ENCODE measurements at places on chromosomes 2 and 18. TPM values are rescaled to one million over a fixed set of nuclear protein-coding genes. Genes with fewer than 3 reads are reported as not detected.
A peak's percentile ranks its signal among the peaks of the same experiment; 100 is the strongest.

DNA sequence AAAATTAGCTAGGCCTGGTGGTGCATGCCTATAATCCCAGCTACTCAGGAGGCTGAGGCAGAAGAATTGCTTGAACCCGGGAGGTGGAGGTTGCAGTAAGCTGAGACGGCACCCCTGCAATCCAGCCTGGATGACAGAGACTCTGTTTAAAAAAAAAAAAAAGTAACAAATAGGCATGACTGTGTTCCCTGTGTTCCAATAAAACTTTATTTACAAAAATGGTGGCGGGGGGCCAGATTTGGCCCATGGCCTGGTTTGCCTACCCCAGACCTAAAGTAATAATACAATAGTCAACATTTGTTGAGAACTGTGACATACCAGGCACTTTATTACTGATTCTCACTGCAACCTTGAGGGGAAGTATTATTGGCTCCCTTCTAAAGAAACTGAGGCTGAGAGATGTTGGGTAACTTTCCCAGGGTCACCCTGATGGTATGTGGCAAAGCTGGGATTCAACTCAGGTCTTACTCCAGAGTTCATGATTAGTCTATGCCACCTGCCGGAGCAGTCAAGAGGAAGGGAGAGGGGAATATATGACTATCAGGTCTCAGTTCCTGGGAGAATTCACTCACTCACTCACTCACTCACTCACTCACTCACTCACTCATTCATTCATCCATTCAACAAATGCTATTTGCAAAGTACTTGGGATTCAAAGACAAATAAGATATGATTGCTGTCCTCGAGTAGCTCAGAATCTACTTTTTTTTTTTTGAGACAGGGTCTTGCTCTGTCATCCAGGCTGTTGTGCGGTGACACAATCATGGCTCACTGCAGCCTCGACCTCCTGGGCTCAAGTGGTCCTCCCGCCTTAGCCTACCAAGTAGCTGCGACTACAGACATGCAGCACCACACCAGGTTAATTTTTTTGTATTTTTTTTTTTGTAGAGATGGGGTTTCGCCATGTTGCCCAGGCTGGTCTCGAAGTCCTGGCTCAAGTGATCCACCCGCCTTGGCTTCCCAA, 14.3 kb upstream of the KCMF1 start:
- H3K4me3 ChIP-seq, result peak overlapping the region; percentile 64
- H3K27me3 ChIP-seq, result no peaks in the 10 kb centered on the region
- peaks cover 16% of the 10 kb centered on the region for H3K4me1 ChIP-seq

Gene GLI2
- total RNA-seq, result 59.3 TPM

DNA sequence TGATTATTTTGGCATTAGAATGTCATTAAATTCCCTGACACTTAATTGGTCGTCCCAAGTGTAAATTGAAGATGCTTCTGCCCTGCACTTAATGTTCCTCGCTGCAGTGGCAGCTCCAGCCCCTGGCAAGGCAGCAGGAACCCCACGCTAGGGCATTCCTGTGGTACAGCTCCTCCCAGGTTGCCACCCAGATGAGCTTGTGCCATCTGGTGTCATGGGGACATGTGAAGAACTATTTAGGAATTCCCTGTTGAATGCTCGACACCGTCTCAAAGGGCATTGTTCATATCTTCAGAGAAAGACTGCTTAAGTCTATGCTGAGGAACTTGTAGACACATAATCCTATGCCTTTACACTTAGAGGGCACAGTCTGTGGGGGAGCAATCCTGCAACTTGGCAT, 38.9 kb downstream of the BCL2L11 start:
- H3K4me1 ChIP-seq, result peaks cover 5% of the 10 kb centered on the region
- no peak overlapping the region for H3K27ac ChIP-seq
- DNase-seq, result no peak
- H3K4me3 ChIP-seq, result no peak overlapping the region
- no peaks in the 10 kb centered on the region for H3K27me3 ChIP-seq

GRCh38 chr18:8307960-8308359, 301.3 kb upstream of the RAB12 start:
- no peak overlapping the region for H3K4me3 ChIP-seq
- DNase-seq, result no peak
- H3K36me3 ChIP-seq, result peaks cover 5% of the 10 kb centered on the region
- peaks cover 6% of the 10 kb centered on the region for H3K4me1 ChIP-seq
- no peak overlapping the region for H3K27ac ChIP-seq
- H3K27me3 ChIP-seq, result no peaks in the 10 kb centered on the region

Gene FER1L5
- 1.2 TPM for total RNA-seq

DNA sequence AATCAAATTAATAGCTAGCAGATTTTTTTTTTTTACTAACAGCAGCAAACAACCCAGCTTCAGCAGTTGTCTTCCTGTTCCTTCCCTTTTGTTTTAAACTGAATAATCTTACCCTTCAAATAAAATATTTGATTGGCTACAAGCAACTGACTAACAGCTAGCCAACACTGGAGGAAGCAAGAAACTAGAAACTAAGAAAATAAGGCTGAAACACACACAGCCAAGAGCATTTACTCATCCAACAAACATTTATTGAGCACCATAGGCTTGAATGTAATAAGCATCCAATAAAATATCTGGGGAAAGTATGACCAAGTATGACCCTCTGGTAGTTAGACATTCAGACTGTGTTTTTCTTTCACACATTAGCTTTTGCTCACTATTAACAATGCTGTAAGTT, 189.2 kb downstream of the CD226 start:
- no peak for DNase-seq
- H3K27ac ChIP-seq, result peak overlapping the region; percentile 17
- peaks cover 8% of the 10 kb centered on the region for H3K4me1 ChIP-seq
- H3K27me3 ChIP-seq, result no peaks in the 10 kb centered on the region
- peaks cover 10% of the 10 kb centered on the region for H3K36me3 ChIP-seq

Gene ZBTB7C
- total RNA-seq, result 0.39 TPM

Gene PLGLB1
- 1.2 TPM for total RNA-seq

GRCh38 chr2:65722028-65722778, 289.8 kb upstream of the SPRED2 start:
- H3K27ac ChIP-seq, result no peak overlapping the region
- H3K4me1 ChIP-seq, result no peaks in the 10 kb centered on the region
- no peaks in the 10 kb centered on the region for H3K27me3 ChIP-seq
- no peak overlapping the region for H3K4me3 ChIP-seq
- peaks cover 3% of the 10 kb centered on the region for H3K36me3 ChIP-seq
- peak; percentile 64 for DNase-seq

Gene RBKS
- 2.3 TPM for total RNA-seq

DNA sequence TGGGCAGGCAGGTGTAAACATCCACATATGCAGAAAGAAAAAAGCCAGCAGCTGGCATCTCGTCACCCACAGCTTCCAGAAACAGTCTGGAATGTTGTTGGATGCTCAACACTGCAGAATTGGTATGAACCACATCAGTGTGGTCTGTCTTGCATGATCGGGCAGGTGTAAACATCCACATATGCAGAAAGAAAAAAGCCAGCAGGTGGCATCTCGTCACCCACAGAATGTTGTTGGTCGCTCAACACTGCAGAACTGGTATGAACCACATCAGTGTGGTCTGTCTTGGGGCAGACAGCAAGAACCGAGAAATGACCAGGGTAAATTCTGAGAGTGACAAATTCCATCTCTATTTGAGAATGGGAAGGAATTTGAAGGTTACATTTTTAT, 39.6 kb downstream of the DOCK10 start:
- H3K4me1 ChIP-seq, result no peaks in the 10 kb centered on the region
- no peaks in the 10 kb centered on the region for H3K36me3 ChIP-seq
- DNase-seq, result no peak
- H3K27ac ChIP-seq, result no peak overlapping the region
- H3K4me3 ChIP-seq, result no peak overlapping the region

DNA sequence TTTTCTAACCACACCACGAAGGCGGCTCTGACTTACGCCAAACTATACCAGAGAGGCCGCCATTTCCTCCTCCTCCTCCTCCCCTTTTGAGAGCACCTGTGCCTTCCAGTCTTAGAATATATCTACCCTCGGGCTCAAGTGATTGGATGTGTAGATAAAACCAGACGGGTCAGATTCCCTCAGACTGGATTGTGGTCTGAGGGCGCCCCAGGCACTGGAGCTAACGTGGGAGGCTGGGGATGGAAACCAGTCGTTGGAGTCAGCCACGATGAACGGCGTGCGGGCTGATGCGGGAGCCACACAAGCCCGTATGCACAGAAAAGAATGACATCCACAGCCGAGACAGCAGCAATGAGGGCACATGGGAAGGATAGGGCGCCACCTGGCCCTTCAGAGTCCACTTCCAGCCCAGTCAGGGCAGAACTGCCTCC, 12.3 kb upstream of the ODC1 start:
- H3K36me3 ChIP-seq, result no peaks in the 10 kb centered on the region
- no peak for DNase-seq
- no peaks in the 10 kb centered on the region for H3K4me1 ChIP-seq
- H3K4me3 ChIP-seq, result no peak overlapping the region
- no peak overlapping the region for H3K27ac ChIP-seq

Gene B3GNT7
- 42.2 TPM for total RNA-seq

DNA sequence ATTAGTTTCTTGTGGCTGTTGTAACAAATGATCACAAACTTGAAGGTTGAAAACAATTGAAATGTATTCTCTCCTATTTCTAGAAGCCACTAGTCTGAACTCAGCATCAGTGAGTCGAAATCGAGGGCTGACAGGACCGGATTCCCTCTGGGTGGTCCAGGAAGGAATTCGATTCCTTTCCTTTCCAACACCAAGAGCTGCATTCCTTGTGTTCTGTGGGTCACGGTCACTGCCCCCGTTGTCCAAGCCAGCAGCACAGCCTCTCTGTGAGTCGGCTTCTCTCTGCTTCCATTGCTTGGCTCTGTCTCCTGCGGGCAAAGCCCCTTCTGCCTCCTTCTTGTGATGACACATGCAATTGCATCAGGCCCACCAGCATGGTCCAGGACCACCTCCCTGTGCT, 67.3 kb downstream of the SMIM21 start:
- H3K27ac ChIP-seq, result no peak overlapping the region
- H3K4me3 ChIP-seq, result no peak overlapping the region
- H3K4me1 ChIP-seq, result no peaks in the 10 kb centered on the region
- H3K36me3 ChIP-seq, result peaks cover 9% of the 10 kb centered on the region
- no peaks in the 10 kb centered on the region for H3K27me3 ChIP-seq

GRCh38 chr2:175973373-175973772, 28.7 kb downstream of the LNPK start:
- no peaks in the 10 kb centered on the region for H3K27me3 ChIP-seq
- no peaks in the 10 kb centered on the region for H3K4me1 ChIP-seq
- no peak overlapping the region for H3K27ac ChIP-seq
- peaks cover 9% of the 10 kb centered on the region for H3K36me3 ChIP-seq

DNA sequence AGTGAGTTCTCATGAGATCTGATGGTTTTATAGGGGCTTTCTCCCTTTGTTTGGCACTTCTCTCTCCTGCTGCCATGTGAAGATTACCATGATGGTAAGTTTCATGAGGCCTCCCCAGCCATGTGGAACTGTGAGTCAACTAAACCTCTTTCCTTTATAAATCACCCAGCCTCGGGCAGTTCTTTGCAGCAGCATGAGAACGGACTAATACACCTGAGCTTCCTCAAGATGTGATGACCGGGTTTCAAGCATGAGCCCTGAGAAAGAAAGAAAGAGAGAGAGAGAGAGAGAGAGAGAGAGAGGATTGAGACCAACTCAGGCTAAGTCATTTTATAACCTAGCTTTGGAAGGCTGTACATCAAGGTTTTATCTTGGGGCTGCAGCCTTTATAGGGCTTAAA, 167.7 kb upstream of the SERPINE2 start:
- no peaks in the 10 kb centered on the region for H3K36me3 ChIP-seq
- H3K4me1 ChIP-seq, result peaks cover 1% of the 10 kb centered on the region

Gene FTCDNL1
- total RNA-seq, result 2.0 TPM

- no peak overlapping the region for H3K4me3 ChIP-seq
- no peaks in the 10 kb centered on the region for H3K36me3 ChIP-seq
- no peak for DNase-seq
- H3K27me3 ChIP-seq, result no peaks in the 10 kb centered on the region
- no peaks in the 10 kb centered on the region for H3K4me1 ChIP-seq
Observed at GRCh38 chr2:118171546-118171945, 83.3 kb downstream of the INSIG2 start.

Gene ITGB6
- total RNA-seq, result not detected

- no peak overlapping the region for H3K4me3 ChIP-seq
- no peak overlapping the region for H3K27ac ChIP-seq
- DNase-seq, result no peak
- no peaks in the 10 kb centered on the region for H3K36me3 ChIP-seq
- H3K27me3 ChIP-seq, result no peaks in the 10 kb centered on the region
- H3K4me1 ChIP-seq, result 0 out of 2 replicates have a peak, but pooled peaks cover 2% of the 10 kb centered on the region
Observed at GRCh38 chr18:39840406-39840805, 2114.6 kb upstream of the PIK3C3 start.

DNA sequence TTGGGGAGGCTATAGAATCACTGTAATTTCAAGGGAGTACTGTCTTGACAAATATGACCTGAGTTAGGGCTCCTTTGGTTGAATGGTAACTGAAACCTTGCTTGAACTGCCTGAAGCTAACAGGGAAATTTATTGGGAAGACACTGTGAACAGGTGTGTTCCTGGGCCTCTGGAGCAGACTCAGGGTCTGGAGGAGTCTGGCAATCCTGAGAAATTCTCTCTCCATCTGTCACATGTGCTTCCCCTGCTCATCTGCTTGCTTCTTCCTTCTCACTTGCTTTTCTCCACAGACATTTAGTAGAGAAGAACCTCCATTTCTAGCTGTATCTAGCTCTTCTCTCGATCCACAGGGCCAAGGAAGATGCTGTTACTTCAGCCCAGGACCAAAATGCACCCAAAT, 476.5 kb downstream of the LRP1B start:
- no peak overlapping the region for H3K4me3 ChIP-seq
- no peak overlapping the region for H3K27ac ChIP-seq
- H3K36me3 ChIP-seq, result no peaks in the 10 kb centered on the region
- no peak for DNase-seq

- no peaks in the 10 kb centered on the region for H3K4me1 ChIP-seq
- H3K36me3 ChIP-seq, result no peaks in the 10 kb centered on the region
- H3K27ac ChIP-seq, result no peak overlapping the region
- no peak overlapping the region for H3K4me3 ChIP-seq
Observed at GRCh38 chr2:207983641-207984042, 41.7 kb downstream of the PLEKHM3 start.

Gene SCYGR4
- not detected for total RNA-seq

GRCh38 chr18:55524353-55525073, 63.5 kb downstream of the TCF4 start:
- no peak overlapping the region for H3K27ac ChIP-seq
- no peaks in the 10 kb centered on the region for H3K36me3 ChIP-seq
- no peaks in the 10 kb centered on the region for H3K4me1 ChIP-seq
- no peaks in the 10 kb centered on the region for H3K27me3 ChIP-seq
- no peak for DNase-seq
- H3K4me3 ChIP-seq, result no peak overlapping the region

GRCh38 chr2:197867624-197868023, 63.2 kb downstream of the PLCL1 start:
- no peaks in the 10 kb centered on the region for H3K4me1 ChIP-seq
- no peaks in the 10 kb centered on the region for H3K27me3 ChIP-seq
- no peak overlapping the region for H3K27ac ChIP-seq
- H3K36me3 ChIP-seq, result no peaks in the 10 kb centered on the region

Gene ADD2
- 124 TPM for total RNA-seq

All from H9 (cell line).